Coronary artery (tissue), 2 donors: ENCODE measurements at places on chromosomes 2 and 18.

- peak; percentile 5 for DNase-seq
Observed at GRCh38 chr2:219661955-219662395, 34.5 kb downstream of the SLC4A3 start.

GRCh38 chr2:120247851-120248250, 4.8 kb upstream of the RALB start:
- no peak for DNase-seq

GRCh38 chr2:109487536-109487869, 126.3 kb downstream of the SEPTIN10 start:
- DNase-seq, result no peak

- peak; percentile 60 for DNase-seq
Observed at GRCh38 chr2:108910541-108911396, 78.3 kb downstream of the EDAR start.

DNA sequence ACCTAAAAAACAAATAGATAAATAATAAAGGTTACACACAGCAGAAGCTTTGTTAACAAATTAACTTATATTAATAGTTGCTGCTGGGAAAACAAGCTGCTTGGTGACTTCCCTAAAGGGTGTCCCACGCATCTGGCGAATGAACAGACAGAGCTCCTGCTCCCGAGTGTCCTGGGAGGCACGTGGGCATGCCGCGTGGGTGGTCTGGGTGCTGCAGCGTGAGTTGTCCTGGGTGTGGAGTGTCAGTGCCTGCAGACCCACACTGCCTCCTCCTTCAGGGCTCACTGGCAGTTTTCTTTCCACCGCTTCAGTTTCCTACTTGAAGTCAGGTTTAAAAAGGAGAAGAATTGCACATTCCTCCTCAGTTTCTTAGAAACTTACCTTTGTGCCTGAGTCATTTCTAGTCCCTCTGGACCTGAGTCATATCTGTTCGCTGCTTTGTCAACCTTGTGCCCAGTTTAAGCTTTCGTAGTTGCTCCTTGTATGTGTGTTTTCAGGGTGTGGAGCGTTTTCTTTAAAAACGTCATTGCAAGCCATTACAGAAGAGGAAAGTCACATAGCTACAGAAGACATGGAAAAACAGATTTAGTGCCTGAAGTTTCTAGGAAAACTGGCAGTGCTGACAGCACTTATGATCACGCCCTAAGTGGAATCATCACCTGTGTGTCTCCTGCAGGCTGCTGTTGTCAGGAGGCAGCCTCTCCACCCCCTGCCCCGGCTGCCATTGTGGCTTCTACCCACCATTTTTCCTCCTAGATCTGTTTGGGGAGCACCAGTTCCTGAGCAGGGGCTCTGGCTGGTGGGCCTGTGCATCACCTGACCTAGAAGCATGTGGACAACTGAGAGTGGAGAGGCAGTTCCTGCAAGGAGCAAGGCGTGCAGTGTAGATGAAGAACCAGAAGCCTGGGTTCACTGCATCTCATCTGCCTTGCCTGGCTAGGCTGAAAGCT, 24.5 kb downstream of the IMPA2 start:
- DNase-seq, result no peak

DNA sequence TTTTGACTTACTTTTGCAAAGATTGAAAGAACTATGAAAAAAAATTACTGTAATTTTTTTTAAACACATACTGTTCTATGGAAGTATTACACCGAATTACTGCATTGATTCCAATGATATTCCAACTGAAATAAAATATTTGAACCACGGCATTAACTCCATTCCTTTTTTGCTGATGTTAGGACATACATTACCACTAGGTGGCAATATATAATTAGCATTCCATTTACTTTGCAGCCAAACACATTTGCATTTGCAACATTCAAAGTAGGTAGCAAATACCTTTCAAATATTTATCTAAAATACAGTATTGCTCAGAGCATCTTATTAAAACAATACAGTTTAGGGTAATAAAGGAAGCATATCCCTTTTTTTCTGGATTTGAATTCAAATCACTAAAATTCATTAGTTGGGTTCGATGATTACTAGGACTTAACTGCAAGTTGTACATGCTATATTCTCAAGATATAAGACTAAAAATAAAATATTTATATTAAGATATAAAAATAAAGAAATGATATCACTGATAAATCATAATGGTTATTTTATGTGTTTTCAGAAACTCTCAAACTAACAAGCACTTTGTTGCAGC, 31.3 kb downstream of the LANCL1 start:
- DNase-seq, result no peak

DNA sequence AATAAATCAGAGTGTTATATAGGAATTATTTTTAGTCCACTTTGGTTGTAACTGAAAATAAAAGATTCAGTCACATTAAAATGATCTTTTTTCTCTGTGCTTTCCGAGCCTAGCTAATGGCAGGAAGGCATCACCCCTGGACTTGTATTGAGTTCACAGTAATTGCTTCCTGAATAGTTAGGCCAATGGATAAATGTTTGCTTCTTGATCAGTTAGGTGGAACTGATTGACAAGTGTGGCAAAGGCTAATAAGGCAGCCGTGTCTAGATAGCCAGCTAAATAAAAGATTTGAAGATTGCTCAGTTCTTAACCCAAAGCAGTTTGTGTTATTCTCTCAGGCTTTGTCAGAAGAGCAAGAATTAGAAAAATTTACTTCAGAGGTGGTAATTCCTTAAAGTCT, 20.8 kb downstream of the FAM171B start:
- no peak for DNase-seq

DNA sequence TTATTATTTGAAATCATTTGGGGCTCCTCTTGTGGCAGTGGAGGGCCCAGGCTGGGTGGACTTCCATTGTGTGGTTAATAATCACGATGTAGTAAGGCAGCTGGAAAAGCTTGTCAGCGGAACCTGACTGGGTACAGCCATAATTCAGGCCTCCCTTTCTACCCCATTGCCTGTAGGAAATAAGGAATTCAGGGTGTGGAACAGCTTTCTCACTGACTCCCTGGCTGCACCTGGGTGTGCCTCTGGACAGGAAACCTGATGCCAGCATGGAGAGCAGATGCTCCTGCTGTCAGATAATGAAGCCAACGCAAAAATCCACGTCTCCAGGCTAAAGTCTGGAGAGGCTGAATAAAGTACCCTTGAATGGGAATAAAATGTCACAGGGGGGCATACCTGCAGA, 44.2 kb downstream of the LYPD6B start:
- no peak for DNase-seq

GRCh38 chr2:135948141-135948540, 37.3 kb downstream of the DARS1 start:
- no peak for DNase-seq

- DNase-seq, result no peak
Observed at GRCh38 chr2:102487761-102488462, 14.9 kb downstream of the SLC9A4 start.

DNA sequence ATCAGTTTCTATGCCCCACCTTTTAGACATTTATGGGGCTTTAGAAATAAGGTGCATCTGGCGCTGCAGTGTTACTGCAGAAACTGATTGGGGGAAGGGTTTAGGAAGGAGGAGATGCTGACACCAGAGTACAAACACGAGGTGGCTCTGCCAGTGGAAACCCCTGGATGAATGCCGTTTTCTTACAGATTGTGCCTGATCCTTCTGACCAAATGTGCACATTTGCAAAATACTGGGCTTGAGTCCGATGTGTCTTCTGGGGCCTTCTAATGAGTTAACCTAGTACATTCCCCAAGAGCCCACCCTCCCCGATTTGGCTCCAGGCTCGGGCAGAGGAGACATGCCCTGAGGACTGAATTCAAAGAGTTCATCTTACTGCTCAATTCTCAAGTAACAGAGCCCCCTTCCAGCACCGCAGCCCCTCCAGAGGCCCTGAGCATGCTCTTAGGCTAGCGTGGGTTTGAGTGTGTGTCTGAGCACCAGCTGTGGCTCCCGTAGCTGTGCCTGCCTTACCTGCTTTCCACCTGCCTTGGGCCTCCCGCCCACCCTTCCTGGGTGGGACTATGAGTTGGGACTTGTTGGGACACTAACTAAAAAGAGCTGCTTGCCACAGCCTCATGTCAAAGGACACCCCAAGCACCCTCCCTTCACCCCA, 116.7 kb upstream of the COPS8 start:
- DNase-seq, result peak; percentile 63

DNA sequence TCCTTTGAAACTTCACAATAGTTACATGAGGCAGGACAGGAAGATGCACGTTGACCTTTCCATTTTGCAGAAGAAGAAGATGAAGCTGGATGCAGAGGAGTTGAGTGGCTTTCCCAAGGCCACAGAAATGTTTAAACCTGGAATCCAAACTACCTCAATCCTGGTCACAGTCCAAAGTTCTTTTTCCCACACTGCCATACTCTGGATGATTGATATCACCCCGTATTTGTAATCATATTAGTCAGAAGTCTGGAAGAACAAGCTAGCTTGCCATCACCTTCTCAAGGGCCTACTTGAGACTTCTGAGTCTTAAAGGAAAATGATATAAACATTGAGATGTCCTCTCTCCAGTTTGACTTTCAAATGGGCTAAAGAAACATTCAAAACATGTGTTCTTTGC, 190.1 kb downstream of the LNPK start:
- DNase-seq, result no peak

DNA sequence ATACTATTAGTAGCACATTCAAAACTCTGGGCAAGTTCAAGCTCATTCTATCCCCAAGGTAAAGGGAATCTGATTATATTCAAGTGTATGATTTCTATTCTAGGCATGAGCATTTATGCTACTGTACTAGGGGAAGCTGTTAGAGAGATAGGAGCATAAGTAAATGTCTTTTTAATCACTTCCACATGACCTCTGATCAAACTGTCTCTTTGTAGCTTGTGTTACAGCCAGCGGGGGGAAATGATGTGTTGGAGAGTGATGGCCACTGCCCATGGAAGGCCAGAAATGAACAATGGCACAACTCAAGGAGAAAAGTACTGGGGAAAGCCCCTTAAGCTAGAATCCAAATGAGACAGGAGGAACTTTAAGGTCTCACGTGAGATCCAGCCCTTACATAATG, 894.9 kb upstream of the CDH2 start:
- no peak for DNase-seq

GRCh38 chr2:45930396-45930792, 278.9 kb downstream of the PRKCE start:
- no peak for DNase-seq

GRCh38 chr2:65354773-65355172, 77.6 kb downstream of the SPRED2 start:
- DNase-seq, result no peak

GRCh38 chr2:32877587-32878510, 68.9 kb upstream of the LTBP1 start:
- no peak for DNase-seq

GRCh38 chr18:22448238-22448637, 30.5 kb upstream of the CTAGE1 start:
- DNase-seq, result no peak

DNA sequence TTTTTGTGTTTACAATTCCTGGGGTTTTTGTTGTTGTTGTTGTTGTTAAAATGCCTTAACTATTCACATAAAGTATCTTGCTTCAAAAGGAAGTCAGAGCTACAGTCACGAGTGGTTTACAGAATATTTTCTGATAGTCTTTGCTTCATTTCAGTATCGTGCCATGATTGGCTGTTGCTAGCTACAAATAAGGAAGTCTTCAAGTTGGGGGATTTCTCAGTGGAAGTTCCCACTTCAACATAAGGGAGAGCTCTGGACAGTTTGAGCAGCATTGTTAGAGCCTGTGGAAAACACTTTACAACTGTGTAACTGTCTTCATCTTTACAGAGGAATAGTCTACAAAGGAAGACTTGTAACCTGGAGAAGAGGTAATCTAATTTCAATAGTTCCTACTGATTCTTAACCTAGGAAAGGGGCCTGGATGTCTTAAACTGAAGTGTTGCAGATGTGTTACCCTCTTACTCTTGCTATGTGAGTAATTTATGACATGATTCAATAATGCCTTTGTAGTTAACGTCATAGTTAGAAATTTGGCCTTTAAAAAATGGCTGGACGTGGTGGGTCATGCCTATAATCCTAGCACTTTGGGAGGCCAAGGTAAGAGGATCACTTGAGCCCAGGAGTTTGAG, 23.4 kb upstream of the TANK start:
- no peak for DNase-seq
